ENCODE measurements at places on chromosomes 4 and X.
A peak's percentile ranks its signal among the peaks of the same experiment; 100 is the strongest.

DNA sequence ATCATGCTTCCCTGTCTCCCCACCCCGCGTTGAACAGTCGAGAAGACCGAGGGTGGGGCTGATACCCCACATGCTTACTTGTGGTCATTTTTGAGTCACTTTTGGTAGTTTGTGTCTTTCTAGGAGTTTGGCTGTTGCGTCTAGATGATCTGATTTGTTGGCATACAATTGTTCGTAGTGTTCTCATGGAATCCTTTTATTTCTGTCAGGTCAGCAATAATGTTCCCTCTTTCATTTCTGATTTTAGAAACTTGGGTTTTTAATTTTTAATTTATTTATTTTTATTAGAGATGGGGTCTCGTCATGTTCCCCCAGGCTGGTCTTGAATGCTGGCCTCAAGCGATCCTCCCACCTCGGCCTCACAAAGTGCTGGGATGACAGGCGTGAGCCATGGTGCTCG is 30.9 kb downstream of the SH3TC1 start:
- no peak for DNase-seq

GRCh38 chr4:171130256-171130801 is 682.9 kb upstream of the GALNTL6 start:
- DNase-seq: no peak

- DNase-seq: no peak
Observed at GRCh38 chr4:158374318-158374717, 147.4 kb upstream of the RXFP1 start.

- DNase-seq: no peak
Observed at GRCh38 chr4:122895336-122895995, 26.9 kb downstream of the NUDT6 start.

DNA sequence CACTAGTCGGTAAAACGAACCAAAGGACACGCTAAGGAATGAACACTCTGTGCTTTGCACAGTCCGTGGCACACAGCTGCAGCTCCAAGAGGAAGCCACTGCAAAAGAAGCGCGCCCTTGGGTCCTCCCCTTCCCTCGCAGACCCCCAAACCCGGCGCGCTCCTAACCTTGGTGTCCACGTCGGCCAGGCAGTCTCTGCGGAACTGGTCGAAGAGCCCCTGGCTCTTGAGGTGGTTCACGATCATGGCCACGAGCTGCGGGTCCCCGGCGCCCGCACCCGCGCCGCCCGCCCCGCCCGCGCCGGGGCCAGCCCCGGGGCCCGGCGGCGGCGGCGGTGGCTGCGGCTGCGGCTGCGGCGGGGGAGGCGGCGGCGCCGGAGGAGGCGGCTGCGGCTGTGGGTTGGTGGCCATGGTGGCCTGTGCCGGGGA is 333 bp downstream of the BOD1L1 start:
- peak; percentile 5 for DNase-seq

- DNase-seq: no peak
Observed at GRCh38 chr4:182655340-182655739, 261.8 kb downstream of the DCTD start.

GRCh38 chr4:183700407-183700806 is 41.3 kb downstream of the TRAPPC11 start:
- no peak for DNase-seq

DNA sequence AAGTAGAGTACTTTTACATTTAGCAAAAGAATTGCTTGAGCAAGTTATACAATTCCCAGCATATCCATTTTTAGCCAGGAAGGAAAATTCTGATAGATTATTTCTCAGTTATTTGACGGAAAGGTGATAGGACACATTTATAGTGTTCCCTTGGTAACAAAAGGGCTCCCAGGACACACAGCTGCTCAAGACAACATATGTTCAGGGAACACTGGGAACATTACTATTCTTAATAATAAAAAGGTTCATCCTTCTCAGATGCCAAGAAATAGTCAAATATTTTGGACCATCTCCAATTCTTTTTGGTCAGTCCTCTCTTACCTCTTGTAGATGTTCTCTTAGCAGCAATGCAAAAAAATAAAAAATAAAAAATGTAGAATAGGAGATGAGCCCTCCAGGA is 66.8 kb upstream of the SMAD1 start:
- DNase-seq: no peak

- DNase-seq: no peak
Observed at GRCh38 chr4:178349601-178350000, 907.4 kb upstream of the AGA start.

DNA sequence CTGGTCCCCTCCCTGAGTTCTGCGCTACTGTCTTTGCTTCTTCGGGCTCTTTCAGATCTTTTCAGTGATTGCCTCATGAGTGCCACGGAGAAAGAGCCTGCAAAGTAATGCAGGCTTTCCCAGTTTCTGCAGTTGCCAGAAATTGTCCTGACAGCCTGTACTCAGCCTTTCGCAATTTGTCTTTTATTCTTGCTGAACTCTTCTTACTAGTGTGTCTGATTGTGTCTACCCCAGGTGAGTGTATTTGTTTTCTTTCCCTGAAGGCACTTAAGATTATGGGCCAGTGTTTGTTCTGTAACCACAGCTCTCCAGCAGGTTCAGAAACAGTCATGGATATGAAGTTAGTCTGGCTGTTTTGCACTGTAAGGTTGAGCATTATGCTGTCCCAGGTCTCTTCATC is 47.1 kb downstream of the FAM193A start:
- DNase-seq: no peak

DNA sequence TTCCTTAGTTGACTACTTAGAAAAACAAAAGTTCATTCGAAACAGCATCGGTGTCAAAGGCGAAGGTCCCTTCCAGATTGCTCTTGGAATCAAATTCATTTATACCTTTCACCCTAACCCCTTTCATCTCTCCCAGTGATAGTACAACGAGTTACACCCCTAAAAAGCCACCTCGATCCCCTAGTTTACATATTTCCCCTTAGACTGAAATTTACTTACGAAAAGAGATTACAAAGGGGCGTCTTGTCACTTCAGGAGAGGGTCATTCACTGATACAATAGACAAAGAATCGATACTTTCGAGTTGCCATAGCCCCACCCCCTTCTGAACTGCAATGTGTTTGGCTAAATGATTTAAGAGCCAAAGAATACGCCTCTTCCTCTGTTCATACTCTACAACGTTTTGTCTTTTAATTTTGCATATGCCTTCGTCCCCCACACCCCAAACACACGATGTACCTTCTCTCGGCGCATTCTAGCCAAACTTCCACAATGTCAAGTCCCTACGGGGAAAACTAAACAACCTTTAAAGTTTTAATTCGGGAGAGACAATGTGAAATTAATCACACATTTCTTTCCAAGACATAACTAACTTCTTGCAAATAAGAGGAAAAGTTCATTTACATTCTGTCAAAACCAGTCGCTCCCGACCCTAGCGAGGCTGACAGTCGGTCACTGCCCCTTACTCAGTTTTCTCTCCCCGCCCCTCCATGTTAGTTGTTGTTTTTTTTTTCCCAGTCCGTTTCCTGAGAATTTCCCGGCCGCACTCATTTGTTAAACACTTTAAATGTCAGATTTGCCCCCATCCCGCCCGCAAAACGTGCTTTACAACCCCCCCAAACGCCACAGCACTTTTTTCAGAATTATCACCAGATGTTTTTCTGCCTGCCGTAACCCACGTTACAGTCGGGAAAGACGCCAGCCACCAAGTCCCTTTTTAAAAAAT is 88.6 kb downstream of the HPRT1 start:
- no peak for DNase-seq

DNA sequence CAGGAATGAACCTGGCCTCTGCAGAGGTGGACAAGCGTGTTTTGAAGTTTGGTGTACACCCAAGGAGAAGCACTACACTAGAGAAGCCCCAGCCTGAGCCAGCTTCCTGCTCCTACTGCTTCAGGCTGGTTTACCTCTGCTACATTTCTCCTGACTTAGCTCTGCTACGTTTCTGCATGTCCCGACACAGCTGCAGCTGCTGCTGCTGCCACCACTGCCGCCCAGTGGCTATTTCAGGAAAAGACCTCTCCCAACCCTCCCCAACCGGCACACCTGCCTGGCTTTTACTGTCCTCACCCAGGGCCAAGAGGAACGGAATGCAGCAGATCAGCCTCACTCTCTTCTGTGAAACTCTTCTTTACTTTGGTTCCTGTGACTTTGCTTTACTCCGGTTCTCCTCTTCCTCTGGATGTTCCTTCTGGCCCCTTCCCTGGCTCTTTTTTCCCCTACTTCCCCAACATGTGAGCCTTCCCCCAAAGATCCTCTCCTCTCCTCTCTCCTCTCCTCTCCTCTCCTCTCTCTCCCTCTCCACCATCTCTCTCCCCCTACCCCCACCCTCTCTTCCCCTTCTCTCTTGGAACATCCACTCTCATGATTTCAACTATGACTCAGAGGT is 3.1 kb upstream of the P2RY4 start:
- peak; percentile 11 for DNase-seq

DNA sequence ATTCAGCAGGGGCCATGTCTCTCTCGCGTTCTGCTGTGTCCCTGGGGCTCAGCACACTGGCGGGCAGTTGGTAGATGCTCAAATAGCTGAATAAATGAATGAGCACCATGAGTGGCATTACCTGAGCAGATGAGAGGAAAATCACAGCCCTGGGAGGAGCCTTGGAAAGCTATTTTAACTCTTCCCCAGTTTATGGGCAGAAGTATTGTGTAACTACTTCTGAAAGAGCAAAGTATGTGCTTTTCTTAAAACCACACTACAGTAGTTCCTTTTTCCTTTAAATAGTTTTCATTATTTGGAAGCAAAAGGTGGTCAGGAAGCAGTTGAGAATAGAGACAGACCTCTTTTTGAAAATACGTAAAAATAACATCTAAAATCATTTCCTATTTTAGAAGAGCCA is 3.0 kb upstream of the PLAC1 start:
- no peak for DNase-seq

- no peak for DNase-seq
Observed at GRCh38 chr4:7631288-7632014, 196.7 kb upstream of the PSAPL1 start.

- DNase-seq: no peak
Observed at GRCh38 chr4:119032921-119033685, 102.5 kb upstream of the MYOZ2 start.

DNA sequence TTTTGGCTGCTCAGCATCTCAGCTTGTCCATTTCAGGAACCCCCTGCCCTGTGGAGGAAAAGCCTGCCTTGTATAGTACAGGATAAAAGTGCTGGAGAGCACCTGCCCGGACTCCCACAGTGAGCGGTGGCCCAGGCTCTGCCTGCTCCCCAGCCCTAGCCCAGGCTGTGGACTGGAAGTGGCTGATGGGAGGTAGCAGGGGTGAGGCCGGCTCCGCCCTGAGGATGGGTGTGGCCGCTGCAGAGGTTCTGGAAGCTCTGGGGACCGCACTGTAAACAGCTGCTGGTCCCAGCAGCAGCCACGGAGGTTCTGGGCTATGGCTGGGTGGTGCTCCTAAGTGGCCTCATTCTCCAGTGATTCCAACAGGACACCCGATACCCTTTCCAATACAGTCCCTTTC is 56.6 kb upstream of the HELT start:
- DNase-seq: no peak

DNA sequence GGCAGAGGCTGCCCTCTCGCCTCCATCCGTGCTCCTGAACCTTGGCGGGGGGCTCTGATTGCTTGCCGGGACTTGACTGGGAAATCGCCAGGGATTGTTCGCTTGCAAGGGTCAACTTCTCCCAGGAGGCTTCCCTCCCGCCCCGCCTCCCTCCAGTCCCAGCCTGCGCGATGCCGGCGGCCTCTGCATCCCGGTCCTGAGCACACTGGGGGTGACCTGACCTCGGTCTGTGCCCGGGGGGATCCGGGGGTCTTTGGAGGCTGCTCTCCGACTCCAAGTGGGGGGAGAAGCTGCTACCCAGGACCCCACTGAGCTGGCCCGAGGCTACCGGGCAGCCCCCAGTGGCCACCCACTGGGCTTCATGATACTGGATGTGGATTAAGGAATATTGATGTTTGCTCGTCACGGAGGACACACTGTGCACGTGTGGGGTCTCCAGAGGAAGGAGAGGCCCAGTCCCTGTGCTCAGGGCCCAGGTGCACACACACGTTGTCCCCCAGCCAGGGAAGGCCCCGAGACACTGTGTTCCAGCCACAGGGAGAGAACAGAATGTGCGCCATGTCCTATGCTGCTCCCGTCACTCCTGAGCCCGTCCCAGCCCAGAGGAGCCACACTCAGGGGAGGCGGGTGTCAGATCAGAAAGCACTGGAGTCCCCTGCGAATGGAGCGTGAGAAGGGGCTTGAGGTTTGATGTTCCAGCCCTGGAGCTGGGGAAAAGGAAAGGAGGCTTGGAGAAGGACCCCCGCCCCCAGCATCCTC is 55.9 kb upstream of the NKX1-1 start:
- no peak for DNase-seq

GRCh38 chrX:13717700-13718472 is 16.5 kb downstream of the TRAPPC2 start:
- no peak for DNase-seq

DNA sequence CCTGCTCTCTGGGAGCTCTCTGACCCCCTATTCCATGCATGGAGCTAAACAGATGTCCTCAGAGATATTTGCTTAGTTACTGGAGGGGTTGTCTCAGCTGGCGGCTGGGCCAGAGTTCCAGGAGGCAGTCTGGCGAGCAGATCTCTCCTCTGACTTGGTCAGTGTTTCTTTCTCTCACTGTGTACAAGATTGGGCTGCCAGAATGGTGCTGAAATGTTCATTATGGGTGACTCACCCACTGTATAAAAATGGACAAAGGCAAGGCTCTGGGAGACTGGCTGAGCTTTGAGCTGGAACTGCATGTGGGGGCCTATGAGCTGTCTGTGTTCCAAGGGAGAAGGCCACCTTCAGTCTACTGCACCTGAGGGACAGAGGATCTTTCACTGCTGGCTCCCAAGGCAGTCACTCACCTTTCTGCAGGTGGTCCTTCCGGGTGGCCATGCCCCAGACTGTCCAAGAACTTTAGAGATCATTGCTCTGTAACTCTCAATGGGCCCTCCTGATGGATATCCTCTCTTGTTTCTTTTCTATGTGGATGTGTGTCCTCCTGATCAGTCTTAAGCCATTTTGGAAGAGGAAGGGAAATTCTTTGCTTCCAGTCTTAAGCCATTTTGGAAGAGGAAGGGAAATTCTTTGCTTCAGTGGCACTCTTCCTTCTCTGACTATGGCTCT is 88.2 kb downstream of the CFAP299 start:
- DNase-seq: no peak
